ENCODE measurements at places on chromosomes 7 and 10.
A peak's percentile ranks its signal among the peaks of the same experiment; 100 is the strongest.

- no peak for DNase-seq
These were observed 9.0 kb upstream of the CHUK start for GRCh38 chr10:100238429-100238828.

DNA sequence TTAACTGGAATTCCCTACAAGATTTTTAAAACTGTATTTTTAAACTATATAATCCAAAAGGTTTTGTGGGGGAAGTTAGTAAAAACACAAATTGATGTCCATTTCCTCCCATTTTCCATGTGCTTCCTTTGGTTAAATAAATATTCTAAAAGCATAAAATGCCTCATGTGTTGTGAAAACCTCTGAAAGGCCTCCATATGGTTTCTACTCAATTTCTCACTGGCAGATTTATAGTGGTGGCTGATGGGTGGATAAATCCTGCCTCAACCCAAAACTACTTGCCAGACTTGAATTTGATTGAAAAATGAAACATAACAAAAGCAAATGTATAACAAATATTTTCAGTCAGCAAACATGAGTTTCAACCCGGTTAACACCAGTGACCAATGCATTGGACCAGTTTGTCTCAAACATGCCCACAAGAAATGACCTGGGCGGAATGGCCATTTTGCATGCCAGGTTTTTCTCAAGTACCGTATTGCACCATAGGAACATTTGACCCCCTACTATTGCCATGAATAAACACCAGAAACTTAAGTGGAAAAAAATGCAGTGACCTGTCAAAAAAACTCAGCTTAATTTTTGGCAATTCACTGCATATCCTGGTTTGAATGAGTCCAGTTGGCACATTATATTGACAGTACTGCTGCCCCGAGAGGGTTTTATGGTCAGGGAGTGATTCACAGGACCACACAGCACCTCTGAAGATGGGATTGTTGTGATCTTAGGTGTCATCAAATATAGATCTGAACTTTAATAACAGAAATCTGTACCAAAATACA lies 454.6 kb upstream of the ANKRD30A start:
- DNase-seq = no peak

GRCh38 chr10:121183236-121183635 lies 332.1 kb downstream of the WDR11 start:
- DNase-seq = no peak

GRCh38 chr10:50469288-50469687 lies 154.5 kb downstream of the SGMS1 start:
- no peak for DNase-seq

GRCh38 chr7:2710286-2710655 lies 22.3 kb downstream of the AMZ1 start:
- no peak for DNase-seq

DNA sequence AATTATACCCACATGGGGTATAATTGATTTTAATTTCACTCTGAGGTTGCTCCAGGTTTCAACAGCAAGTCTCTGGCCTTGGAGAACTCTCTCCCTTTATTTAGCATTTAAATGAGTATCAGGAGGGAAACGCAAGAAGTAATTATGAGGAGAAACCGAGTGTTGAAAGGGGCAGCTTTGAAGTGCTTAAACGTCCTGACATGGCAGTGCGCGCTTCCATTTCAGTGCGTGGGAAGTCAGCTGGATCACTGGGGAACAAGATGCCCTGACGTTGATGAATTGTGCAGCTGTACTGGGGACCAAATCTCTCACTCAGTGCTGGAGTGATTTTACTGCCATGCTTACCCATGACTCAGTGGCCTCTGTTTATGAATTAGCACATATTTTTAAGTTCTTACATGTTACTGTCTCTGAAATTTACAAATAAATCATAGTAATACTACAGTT lies 106.0 kb upstream of the PRR15 start:
- DNase-seq = peak; percentile 81

GRCh38 chr10:61588770-61589211 lies 73.9 kb upstream of the CABCOCO1 start:
- DNase-seq = no peak

GRCh38 chr10:43229208-43230061 lies 37.4 kb downstream of the RASGEF1A start:
- no peak for DNase-seq

GRCh38 chr10:86068231-86069054 lies 298.2 kb downstream of the GRID1 start:
- no peak for DNase-seq

DNA sequence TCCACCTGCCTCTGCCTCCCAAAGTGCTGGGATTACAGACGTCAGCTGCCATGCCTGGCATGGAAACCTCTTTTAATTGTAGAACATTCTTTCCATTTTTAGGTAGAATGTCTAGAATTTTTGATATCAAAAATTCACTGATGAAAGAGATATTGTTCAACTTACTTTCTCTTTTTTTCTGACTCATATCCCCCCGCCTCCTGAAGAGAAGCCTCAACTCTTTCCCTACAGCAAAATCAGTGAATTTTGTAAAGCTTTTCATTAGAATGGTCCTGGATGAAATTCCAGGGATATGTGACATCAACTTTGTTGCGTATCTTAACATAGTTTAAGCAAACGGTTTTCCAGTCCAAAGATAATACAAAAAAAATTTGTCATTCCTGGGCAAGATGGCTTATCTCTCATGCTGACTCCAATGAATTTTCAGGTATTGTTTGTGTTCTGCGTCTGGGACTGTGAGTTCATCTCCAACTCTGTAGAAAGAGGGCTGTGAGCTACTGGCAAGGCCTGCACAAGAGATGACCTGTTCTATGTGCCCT lies 256.8 kb downstream of the BMPER start:
- DNase-seq = no peak

DNA sequence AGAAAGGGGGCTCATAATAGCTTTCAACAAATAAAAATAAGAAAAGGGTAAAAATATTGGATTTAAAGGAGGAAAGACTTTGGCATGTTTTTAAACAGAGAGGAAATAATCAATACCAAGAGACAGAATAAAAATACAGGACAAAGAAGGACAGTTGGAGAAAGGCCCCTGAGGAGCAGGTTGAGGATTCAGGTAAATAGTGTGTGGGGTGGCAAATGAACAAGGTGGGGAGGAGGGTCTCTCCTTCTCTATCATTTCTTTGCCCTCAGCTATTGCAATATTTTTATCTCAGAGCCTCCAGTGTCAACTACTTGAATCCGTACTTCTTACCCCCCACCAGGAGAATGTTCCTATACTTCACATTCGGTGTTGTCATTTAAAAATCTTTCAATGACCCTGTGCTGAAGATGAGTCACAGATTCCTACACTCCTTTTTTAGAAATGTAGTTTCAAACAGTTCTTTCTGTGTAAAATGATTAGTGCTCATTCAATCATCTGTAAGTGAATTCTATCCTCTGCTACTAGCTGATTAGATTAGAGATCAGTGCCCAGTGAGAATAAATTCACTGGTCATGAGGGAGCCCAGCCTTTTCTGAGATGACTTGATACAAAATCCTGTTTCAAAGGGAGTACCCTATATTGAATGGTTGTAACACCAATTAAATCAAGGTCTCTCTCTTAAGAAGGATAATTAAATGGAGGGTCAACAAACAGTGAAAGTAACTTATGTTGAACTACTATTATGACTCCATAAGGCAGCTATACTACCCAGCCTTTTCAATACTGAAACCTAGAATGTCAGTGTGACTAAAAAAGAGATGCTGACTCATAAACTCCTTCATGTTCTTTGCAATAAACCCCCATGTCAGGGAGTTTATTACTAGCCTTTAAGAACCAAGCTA lies 50.4 kb upstream of the WNT16 start:
- no peak for DNase-seq

- no peak for DNase-seq
These were observed 18.4 kb downstream of the GIMAP5 start for GRCh38 chr7:150755473-150756099.

GRCh38 chr7:44285561-44285960 lies 39.8 kb downstream of the CAMK2B start:
- DNase-seq = no peak

DNA sequence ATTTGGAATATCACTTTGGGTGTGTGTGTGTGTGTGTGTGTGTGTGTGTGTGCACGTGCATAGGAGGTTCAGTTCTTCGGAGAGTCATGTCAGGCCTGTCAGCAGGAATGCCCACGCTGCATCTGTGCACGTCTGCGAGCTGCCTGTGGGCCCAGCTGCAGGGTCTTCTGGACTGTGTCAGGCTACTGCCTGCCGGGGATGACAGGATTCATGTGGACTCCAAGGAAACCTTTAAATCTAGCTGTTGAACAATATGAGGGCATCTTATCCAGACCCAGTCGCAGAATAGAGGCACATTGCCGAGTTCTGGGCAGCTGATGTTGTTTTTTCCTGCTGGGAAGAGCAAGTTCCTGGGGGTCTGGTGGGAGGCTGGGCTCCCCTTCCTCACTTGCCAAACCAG lies 19.0 kb downstream of the AQP1 start:
- DNase-seq = peak; percentile 18

- no peak for DNase-seq
These were observed 207.7 kb upstream of the SHH start for GRCh38 chr7:156019776-156020565.

- DNase-seq = no peak
These were observed 99.3 kb upstream of the CDK1 start for GRCh38 chr10:60678978-60679377.

- DNase-seq = no peak
These were observed 145.3 kb downstream of the SEMA3A start for GRCh38 chr7:84049071-84049836.

DNA sequence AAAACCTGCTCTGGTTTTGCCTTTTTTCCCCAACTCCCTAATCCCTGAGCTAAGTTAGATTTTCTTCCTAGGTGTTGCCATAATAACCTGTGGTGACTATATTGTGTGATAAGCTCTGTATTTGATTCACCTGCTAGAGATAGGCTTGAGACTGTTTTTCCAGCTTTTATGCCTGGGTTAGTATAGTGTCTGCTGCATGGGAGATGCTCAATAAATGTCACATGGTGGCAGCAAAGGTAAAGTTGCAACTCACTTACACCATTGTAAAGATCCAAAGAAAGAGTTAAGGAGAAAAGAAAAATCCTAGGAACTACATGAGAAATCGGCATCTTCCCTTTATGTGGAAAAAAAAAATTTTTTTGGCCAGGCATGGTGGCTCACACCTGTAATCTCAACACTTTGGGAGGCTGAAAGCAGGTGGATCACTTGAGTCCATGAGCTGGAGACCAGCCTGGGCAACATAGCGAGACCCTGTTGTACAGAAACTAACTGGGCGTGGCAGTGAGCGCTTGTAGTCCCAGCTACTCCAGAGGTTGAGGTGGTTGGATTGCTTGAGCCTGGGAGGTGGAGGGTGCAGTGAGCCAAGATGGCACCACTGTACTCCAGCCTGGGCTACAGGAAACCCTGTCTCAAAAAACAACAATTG lies 3.7 kb downstream of the CCNJ start:
- DNase-seq = no peak

DNA sequence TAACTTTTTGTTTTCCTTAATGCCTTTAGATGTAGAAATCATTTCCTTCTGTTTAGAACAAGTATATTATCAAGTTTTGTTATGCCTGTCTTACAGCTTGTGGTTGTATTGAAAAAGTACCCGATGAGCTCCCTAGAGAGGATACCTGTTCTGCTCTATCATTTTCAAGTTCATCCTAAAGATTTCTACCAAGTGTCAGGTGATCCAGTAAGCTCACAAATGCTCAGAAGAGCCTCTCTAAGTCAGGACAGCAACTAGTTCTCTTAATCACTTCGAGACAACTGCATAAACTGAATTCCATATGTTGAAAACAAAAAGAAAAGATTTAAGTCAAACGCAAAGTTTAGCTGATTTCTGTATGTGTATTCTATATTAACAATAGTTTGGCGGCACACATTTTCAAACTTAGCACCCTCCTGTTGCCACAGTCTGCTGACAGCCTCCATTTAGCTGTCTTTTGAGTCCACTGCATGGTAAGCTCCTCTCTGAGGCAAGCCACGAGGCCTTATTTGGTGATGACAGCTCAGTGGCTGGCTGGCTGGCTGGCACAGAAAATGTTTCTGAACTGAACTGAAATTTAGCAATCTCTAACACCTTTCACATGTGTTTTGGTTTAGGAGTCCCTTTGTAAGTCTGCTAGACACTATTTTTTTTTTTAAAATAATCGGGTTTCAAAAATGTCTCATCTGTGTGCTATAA lies 59.4 kb downstream of the SEMA3C start:
- no peak for DNase-seq

GRCh38 chr7:102860351-102860811 lies 52.4 kb upstream of the LRRC17 start:
- DNase-seq = peak; percentile 76

DNA sequence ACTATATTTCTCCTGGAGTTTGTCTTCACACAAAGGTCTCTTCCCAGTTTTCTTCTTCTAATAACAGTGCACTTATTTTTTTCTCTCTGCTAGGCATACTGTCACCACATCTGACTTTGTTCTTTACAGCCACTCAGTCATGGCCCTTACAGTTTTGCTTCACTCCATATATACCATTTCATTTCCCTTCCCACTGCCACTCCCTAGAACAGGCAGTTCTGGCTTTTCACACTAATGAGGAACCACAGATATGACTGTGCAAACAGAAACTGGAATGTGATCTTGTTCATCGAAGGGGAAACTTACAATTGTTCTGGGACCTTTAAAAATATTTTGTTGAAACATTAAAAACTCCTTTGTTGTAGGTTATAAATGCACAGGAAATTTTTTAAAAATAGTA lies 67.3 kb downstream of the EPDR1 start:
- DNase-seq = no peak

GRCh38 chr10:44990302-44990655 lies 10.4 kb upstream of the ZNF22 start:
- no peak for DNase-seq

DNA sequence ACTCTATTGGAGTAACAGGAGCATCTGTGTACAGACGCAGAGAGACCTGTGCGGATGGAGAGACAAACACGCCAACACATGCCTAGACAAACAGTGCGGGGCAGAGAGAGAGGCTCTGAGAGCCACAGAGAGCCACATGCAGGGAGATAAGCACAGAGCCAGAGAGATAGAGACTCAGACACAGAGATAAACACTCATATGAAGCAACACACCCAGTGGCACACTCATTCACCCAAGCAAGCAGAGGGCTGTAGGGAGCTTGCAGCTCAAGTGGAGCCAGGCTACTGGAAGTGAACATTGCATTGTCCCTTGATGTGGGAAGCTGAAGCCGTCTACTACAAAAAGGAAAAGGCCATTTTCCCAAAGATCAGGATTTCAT lies 46.6 kb upstream of the PODXL start:
- DNase-seq = no peak

DNA sequence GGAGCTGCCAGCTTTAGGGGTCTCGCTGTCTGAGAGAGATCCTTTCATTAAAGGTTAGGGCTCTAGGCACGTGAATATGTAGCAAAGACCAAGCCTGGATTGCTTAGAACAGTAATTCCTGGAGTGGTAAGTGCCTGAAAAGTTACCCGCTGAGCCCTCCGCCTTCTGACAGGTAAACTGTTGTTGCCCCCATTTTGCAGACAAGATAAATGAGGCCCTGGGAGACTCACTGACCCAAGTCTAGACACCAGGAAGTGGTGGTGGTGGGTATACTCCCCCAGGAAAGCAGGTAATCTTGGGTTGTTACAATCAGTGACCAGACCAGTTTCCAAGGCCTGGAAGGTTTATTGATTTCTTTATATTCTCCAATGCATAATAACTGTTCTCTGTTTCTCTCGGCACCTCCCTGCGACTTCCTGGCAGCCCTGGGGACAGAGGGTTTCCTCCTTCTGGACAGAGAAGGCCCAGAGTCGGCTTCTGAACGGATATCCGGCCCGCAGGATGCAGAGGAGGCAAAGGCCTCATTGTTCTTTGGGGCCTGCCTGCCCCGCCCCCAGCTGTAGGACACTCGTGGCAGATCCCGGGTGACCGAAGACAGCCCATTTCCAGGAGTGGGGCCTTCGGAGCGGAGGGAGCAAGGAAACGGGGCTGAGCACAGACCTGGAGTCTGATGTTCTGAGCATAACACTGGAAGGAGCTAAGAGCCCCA lies 1.3 kb upstream of the GRK5 start:
- no peak for DNase-seq
